Activated T-cell treated with anti-CD3 and anti-CD28 coated beads, Interleukin-2, amount 50 U/mL, for 48 hours (primary cell): ENCODE measurements at places on chromosomes 12 and 14.

DNA sequence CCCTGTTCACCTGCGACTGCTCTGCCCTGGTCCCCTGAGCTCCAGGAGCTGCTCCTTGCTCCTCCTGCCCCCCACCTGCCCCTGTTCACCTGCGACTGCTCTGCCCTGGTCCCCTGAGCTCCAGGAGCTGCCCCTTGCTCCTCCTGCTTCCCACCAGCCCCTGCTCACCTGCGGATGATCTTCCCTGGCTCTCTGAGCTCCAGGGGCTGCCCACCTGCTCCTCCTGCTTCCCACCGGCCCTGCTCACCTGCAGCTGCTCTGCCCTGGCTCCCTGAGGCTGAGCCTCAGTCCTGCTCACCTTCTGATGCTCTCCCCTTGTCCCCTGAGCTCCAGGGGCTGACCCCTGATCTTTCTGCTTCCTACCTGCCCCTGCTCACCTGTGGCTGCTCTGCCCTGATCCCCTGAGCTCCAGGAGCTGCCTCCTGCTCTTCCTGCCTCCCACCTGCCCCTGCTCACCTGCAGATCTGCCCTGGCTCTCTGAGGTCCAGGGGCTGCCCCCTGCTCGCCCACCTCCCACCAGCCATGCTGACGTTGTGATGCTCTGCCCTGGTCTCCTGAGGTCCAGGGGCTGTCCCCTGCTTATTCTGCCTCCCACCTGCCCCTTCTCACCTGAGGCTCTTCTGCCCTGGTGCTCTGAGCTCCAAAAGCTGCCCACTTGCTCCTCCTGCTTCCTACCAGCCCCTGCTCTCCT is 219.2 kb downstream of the TMEM121 start:
- DNase-seq, result no peak

DNA sequence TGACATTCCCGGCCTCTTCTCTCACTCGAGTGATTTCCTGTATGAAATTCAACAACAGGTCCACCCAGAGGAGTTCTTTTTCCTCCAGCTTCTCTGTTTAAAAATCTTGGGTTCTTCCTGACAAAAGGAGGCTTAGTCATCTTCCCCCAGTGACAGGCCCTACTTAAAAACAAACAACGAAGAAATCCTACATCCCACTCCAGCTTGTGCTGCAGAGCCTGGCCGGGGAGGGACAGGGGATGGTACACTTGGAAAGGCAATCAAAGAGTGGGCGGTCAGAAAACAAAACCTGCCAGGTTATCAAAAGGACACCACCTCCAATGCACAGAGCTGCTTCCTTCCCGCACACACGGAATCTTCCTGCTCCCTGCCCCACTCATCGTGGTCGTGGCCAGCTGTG is 101.3 kb downstream of the CACNA1C start:
- DNase-seq, result no peak

GRCh38 chr14:93892923-93893558 is 34.1 kb upstream of the FAM181A start:
- peak; percentile 85 for DNase-seq

GRCh38 chr12:14834509-14834908 is 8.8 kb downstream of the ART4 start:
- DNase-seq, result no peak

DNA sequence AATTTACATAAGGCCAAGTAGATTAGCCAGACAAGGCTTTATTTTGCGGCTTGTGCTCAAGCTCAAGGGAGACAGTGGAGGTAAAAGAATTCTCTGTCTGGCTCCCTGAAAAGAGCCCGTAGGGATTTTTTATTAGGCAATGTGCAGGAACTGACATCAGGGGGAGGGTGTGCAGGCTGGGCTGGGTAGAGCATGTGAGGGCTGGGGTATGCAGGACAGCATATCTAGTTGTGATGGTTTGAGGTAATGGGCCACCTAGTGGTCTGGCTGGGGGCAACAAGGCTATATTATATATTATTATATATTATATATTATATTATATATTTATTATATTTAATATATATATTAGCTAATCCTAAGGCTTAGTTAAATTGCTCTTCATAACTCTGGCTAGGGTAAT is 102.1 kb downstream of the TMEM117 start:
- DNase-seq, result no peak

DNA sequence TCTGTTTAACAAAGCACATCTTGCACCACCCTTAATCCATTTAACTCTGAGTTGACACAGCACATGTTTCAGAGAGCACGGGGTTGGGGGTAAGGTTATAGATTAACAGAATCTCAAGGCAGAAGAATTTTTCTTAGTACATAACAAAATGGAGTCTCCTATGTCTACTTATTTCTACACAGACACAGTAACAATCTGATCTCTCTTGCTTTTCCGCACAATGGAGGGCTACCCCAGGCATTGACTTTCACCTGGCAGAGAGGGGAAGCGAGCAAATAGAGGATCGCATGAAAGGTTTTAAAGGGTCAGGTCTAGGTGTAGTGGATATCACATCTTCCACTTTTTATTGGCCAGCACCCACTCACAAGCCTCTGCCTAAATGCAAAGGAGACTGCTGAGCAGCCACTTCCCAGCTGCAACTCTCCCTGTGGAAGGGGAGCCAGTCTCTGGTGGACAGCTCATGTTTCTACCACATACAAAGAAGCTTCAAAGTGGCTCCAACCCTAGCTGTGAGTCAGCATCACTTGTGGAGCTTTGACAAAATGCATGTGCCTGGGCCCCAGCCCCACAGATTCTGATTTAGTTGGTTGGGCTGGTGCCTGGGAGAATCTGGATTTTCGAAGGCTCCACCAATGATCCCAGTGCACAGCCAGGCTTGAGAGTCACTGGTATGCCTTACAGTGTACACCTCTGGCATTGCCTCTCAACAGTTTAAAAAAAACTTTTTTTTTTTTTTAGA is 7.2 kb upstream of the FNTB start:
- no peak for DNase-seq

GRCh38 chr12:69254046-69254445 is 14.7 kb downstream of the CPSF6 start:
- no peak for DNase-seq

DNA sequence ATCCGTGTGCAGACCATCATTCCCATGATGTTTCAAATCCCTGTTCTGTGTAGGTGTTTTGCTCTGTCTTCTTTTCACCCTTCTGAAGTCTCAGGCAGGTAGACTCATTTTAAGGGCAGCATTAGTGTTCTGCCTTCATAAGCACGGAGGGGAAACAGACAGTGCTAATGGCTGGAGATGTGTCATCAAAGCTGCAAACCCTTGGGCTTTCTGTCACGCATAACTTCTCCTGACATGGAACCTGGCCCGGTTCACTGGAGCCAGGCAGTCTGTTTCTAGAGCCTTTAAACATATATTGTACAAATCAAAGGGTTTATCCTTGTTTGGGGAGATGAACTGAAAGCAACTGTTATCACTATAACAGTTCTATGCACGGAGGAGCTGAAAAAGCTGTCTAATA is 141.4 kb downstream of the TMEM132D start:
- DNase-seq, result no peak

DNA sequence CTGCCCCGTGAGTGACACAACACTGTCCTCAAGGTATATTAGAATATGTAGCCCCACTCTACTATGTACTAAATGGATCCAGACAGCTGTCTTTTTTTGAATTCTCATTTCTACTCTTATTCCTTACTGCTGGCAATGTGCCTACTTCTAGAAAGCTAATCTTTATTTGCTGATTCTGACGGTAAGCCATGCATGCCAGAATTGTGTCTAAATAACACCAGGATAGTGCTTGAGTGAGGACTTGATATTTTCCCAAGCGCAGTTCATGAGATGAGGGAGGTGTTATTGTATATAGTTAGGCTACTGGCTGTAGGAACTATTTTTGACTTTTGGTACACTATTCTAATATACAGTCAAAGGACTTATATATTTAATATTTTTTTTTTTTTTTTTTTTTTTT is 316.2 kb upstream of the NAV3 start:
- no peak for DNase-seq

DNA sequence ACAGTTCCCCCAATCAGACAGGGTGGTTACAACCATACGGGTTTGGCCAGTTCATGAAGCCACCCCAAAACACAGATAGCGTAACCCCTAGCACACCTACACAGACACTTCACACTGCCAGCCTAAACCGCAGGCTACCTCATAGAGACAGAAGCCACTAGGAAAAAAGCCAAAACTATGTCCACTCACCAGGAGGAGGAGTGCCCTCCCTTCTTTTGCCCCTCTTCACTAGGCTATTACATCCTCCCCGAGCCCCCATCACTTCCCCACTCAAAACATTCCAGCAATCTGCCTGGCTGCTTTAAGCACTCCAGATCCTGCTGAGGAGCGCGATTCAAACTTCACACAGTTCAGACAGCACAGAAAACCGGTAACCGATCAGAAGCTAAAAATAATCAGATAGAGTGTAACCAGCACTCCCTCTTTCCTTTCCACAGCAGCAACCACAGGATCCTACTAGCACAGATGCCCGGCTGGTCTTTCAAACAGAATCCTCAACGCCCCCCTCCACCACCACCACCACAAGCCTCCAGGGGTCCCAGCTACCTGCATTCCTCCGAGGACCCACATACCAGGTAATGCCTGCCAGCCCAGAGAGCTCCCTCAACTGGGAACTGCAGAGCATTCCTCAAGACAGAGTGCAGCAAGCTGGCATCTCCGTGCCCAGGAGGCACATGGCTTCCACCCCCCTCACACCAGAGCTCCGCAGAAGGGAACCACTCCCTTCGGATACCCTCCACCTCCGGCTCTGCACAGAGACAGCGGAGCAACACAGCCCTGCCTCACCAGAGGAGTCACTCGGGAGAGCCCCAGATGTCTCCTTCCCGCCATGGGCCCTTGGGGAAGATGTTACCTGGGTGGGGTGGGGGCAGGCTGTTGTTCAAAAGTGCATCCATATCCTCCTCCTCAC is 1.5 kb downstream of the CHD4 start:
- peak; percentile 49 for DNase-seq

- no peak for DNase-seq
These were observed 251.2 kb downstream of the GXYLT1 start for GRCh38 chr12:41893491-41893890.

DNA sequence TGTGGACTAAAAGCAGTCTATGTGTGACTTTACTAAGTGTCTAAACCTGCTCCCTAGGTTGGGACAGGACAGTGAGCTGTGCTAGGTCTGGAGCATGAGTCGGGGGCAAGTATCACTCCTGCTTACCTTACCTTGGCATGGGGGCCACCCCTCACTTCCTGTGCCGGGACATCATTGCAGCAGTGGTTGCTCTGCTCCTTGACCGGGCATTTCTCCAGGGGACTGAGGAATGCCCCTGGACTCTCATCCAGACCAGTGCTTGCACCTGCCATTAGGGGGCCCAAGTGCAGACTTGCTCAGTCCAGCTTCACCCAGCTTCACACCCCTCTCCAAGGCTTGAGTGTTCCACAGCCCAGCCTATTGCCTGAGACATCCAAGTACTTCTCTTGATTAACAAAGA is 84.7 kb upstream of the NELL2 start:
- DNase-seq, result no peak

- DNase-seq, result no peak
These were observed 2.0 kb downstream of the ADCY6 start for GRCh38 chr12:48786591-48787544.

DNA sequence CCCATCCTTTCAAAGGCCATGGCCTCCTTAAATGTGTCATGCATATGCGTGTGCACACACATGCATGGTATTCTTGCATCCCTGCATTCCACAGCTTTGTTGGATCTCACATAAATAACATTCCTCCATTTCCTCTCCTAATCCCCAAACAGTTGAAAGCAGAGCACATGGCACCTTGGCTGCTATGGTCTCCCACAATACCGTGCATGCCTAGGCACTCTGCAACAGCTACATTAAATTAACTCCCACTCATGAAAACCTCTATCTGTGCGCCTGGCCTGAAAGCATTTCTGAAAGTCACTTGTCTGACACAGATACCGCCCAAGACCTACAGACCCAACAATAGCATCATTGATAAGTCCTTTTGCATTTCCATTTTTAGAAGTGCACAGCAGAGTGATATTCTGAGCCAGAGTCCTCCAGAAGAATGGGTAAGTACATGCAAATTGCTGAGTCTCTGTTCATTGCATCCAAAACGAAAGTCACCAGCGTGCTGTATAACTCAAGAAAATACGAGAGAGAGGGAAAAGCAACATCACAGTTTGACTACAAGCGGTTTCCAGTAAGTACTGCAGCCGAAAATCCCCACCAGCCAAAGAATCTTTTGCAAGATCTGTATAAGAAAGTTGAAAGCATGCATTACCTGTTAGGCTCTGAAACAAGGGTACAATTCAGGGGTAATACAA is 436 bp downstream of the ASB2 start:
- no peak for DNase-seq

DNA sequence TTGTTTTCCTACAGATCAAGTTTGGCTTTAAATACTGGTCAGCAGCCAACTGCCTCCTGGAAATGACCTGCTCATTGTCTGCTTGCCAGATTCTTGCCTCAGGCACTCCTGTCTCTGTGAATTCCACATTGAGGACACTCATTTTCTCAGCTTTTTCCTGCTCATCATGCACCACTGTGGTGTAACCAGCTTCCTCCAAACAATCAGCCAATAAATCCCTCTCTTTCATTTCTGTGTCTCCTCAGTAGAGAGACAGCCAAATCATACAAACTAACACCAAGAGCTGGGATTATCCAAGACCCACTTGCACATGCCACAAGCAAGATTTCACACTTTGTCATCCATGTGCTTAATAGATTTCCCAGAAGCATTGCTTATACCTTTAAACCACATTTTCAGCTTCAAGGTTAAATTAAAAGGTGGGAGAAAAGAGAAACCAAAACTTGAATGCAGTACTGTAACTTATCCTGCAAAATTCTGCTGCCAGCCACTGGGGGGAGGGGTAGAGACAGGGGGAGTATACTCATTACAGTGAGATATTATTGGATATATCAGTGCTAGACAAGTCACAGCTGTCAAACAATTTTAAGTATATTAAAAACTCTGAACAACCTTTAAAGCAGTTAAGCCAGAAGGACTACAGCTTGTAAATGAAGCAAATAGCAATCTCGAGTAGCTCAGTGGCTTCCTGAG is 105.0 kb downstream of the PPP2R5E start:
- DNase-seq, result no peak

- no peak for DNase-seq
These were observed 208.3 kb downstream of the EMP1 start for GRCh38 chr12:13404631-13405473.

GRCh38 chr12:48977290-48978281 is 536 bp upstream of the WNT1 start:
- DNase-seq, result peak; percentile 89

GRCh38 chr12:114241973-114242434 is 163.9 kb downstream of the TBX5 start:
- DNase-seq, result no peak

DNA sequence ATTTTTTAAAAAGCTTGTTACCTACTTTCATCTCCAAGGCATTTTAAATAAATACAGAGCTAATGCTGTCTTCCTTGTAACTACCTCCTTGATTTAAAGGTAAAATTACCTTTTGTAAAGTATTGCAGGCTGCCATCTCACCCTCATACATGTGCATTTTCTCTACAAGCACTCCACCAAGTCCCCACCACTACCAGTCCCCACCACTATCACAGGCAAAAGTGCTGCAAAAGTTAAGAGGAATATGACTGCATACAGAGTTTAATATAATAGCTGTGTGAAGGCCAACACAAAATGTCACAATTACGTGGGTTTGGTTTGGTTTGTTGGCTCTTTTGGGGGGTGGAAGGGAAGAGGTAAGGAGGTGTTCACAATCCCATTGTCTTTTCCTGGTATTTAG is 9.6 kb downstream of the SIX1 start:
- DNase-seq, result no peak
